ENCODE measurements at places on chromosomes 16 and 17.

- H3K27me3 ChIP-seq, result no peaks in the 10 kb centered on the region
- no peaks in the 10 kb centered on the region for H3K36me3 ChIP-seq
- H3K4me3 ChIP-seq, result no peak overlapping the region
Observed at GRCh38 chr17:17568772-17569195, 22.7 kb downstream of the PEMT start.

GRCh38 chr16:3575491-3575890, 1.7 kb downstream of the NLRC3 start:
- DNase-seq, result no peak
- peak overlapping the region; percentile 92 for H3K27ac ChIP-seq
- no peaks in the 10 kb centered on the region for H3K27me3 ChIP-seq
- H3K4me1 ChIP-seq, result peaks cover 32% of the 10 kb centered on the region
- peak overlapping the region; percentile 100 for H3K4me3 ChIP-seq

DNA sequence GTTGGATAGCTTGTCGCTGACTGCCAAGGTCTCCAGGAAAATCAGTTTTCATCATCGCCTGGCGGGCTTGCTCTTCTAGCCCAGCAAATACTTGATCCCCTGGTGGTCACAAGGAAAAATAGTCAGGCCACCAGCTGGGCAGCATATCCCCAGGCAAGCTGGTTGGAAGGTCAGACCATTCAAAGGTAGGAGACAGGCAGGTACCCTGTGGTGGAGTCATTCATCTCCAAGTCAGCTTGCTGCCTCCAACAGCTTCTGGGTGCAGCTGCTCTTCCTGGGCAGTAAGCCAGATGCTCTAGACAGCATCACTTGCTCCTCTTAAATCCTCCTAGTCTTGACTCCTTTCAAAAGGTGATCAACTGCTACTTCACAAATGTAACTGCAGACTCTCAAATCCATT, 16.0 kb downstream of the ZNF821 start:
- H3K27ac ChIP-seq, result no peak overlapping the region
- H3K4me1 ChIP-seq, result peaks cover 6% of the 10 kb centered on the region
- H3K36me3 ChIP-seq, result no peaks in the 10 kb centered on the region
- H3K4me3 ChIP-seq, result no peak overlapping the region

GRCh38 chr17:77459018-77459755, 318.4 kb downstream of the SEC14L1 start:
- no peaks in the 10 kb centered on the region for H3K27me3 ChIP-seq
- peaks cover 19% of the 10 kb centered on the region for H3K36me3 ChIP-seq
- peak overlapping the region; percentile 93 for H3K4me3 ChIP-seq

GRCh38 chr16:81813648-81814047, 34.6 kb downstream of the PLCG2 start:
- no peaks in the 10 kb centered on the region for H3K36me3 ChIP-seq
- H3K27me3 ChIP-seq, result no peaks in the 10 kb centered on the region
- H3K27ac ChIP-seq, result no peak overlapping the region
- peaks cover 90% of the 10 kb centered on the region for H3K4me1 ChIP-seq
- H3K4me3 ChIP-seq, result no peak overlapping the region
- no peak for DNase-seq

DNA sequence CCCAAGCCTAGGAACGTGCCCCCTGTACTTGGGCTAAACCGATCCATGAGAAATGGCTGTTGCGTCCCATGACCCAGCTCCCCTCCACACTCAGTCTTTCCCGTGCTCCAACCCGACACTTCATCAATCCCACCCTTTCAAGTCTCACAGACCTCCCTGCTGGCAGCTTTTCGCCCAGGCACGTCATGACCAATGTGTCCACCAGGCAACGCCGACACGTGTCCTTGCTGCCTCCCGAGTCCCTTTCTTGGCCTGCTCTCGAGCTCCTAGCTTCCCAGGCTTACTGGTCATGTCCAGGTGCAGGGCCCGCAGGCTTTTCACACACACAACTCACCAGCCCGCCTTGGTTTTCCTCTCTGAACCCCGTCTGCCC, 12.2 kb downstream of the MNT start:
- peaks cover 44% of the 10 kb centered on the region for H3K4me1 ChIP-seq
- no peaks in the 10 kb centered on the region for H3K27me3 ChIP-seq
- DNase-seq, result no peak

GRCh38 chr16:86496929-86497461, 13.3 kb upstream of the FOXF1 start:
- no peaks in the 10 kb centered on the region for H3K36me3 ChIP-seq
- H3K4me1 ChIP-seq, result no peaks in the 10 kb centered on the region
- no peak for DNase-seq
- H3K4me3 ChIP-seq, result no peak overlapping the region
- peaks cover 30% of the 10 kb centered on the region for H3K27me3 ChIP-seq

GRCh38 chr17:78381601-78382232, 3.3 kb downstream of the PGS1 start:
- H3K4me3 ChIP-seq, result peak overlapping the region; percentile 81
- no peaks in the 10 kb centered on the region for H3K27me3 ChIP-seq
- no peaks in the 10 kb centered on the region for H3K36me3 ChIP-seq
- peak overlapping the region; percentile 63 for H3K27ac ChIP-seq

GRCh38 chr17:51486885-51487520, 226.7 kb downstream of the UTP18 start:
- no peak overlapping the region for H3K4me3 ChIP-seq
- H3K27ac ChIP-seq, result no peak overlapping the region
- DNase-seq, result no peak

DNA sequence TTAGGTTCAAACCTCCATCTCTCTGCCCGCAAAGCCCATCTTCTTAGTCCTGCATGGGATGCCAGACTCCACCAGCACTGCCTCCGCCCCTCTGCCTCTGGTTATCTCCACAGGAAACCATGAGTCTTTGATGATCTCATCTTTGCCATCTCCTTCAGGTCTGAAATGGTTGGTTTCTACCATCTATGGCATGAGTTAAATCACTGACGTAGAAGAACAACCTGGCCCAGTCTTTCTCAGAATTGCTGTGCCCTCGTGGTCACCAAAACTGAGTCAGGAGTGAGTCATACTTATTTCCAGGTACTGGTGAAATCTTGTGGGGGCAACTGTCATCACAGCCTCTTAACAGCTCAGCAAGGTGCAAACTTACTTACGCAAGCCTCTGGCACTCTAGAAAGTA, 468.7 kb upstream of the C16orf82 start:
- H3K4me1 ChIP-seq, result peaks cover 9% of the 10 kb centered on the region
- H3K27me3 ChIP-seq, result peaks cover 21% of the 10 kb centered on the region
- no peak overlapping the region for H3K27ac ChIP-seq
- no peak overlapping the region for H3K4me3 ChIP-seq
